ENCODE measurements at places on chromosomes 3 and 15.

- no peak for DNase-seq
Measured at GRCh38 chr15:58222679-58223078, 84.5 kb downstream of the AQP9 start.

DNA sequence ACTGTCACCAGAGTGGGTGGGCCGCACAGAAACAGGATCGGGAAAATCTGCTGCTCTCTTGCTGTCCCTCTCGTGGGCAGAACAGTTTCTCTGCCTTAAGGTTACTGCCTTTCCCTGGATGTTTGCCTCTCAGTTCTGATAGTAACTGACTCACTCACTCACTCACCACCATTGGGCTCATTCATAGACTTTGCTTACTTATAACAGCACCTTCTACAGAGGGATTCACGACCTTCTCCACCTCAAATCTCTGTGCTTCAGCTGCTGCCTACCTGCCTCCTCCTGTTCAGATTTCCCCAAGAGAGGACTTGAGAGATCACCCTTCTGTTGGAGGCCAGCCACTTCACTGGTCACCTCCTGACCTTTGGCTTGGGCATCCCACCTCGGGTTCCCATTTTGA, 147.7 kb upstream of the ICE2 start:
- no peak for DNase-seq

DNA sequence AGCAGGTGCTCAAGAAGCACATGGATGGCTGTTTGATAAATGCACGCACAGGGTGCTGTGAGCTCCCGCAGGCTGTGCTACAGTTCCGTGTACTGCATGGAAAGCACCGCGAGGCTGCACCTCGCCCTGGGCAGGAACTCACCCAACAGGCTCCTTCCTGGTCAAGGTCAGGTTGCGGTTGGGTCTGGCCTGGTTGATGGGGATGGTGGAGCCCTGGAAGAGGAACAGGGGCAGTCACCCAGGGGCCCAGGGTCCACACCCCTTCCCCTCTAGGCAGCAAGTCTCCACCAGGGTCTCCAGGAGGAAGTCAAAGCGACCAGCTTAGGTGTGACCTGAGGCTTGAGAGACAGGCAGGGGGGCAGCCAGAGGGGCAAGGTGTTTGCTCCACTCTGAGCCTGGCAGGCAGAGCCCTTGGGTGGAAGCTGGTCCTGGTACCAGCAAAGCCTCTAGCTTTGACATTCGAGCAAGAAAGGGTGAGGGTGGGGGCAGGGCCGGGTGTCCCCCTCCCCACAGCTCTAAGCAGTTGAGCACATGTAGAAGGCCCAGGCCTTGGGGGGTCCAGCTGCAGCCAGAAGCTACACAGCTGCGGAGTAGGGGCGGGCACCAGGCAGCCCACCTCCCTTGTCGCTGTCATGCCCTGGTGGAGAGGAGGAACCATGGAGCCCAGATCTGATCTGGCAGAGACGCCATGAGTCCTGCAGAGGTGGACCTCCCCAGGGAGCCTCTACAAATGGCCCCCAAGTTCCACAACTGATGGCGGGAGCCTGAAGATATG, 46.3 kb upstream of the SLC41A3 start:
- no peak for DNase-seq

GRCh38 chr15:35120173-35120572, 35.1 kb upstream of the NANOGP8 start:
- DNase-seq = no peak

- DNase-seq = no peak
Measured at GRCh38 chr3:97037294-97037943, 223.0 kb downstream of the EPHA6 start.

DNA sequence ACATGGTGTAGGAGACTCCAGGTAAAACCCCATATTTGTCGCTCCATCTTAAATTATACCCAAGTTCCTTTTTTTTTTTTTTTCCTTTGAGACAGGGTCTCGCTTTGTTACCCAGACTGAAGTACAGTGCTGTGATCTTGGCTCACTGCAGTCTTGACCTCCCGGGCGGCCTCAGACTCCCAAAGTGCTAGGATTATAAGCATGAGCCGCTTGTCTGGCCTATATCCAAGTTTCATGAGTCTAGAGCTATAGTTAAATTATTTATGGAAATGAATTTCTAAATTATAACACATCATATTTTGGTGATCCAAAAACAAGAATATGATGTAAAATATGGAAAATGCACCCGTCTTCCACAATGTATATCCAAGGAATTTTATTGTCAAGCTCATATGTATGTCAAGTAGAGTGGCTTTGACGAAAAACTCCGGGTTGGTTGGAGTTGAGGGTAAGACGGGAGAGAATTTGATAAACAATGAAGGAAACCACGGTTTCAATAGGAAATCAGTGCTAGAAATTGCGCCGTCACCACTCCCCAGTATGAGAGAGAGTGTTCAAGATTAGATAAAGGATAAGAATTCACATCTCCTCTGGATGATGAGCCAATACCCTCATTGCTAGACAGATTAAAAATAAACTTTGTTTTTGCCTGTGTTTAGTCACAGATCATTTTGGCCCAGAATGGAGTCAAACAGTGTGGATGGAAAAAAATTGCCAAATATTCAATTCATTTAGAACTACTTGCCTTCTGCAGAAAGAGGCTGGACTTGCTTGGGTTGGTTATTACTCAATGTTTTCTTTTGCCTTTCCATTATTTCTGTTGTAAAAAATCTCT, 209.2 kb upstream of the NR2F2 start:
- DNase-seq = no peak

Data from BE2C (cell line).